Stimulated activated CD8-positive, alpha-beta memory T cell treated with anti-CD3 and anti-CD28 coated beads, Interleukin-4, amount 100 ng/mL, for 1 hour (primary cell): ENCODE measurements at places on chromosomes 1 and 21.

DNA sequence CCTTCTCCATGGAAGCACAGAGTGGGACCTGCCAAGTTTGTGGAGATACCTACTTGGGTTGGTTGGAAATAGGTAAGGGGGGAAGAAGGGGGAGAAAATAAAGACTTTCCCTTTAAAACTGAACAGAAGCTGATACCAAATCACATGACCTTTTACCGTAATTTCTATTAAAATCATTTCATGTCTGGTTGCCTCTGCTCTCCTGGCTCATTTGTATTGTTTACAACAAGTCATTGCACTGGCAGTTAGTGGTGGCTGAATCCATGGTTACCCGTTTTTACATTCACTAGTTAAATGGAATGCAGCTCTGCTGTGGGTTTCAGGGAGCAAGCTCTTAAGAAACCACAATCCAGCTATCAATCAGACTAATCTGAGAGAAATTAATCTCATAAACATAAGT is 353.7 kb upstream of the ESRRG start:
- DNase-seq = no peak

DNA sequence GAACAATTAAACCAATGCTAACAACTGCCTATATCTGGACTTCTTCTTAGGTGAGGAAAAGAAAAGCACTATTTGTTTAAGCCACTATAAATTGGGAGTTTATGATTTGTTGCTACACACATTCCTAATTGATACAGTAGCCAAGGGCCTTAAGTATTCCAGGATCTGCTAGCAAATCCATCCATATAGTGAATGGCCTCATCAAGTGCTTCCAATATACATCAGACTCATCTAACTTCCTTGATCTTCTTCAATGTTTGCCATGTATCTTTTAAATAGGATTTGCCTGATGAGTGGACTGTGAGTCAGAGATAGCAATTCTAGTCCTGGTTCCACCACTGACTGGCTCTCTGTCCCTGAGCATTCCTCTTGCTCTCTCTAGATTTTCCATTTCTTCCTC is 430.2 kb downstream of the OMA1 start:
- no peak for DNase-seq

GRCh38 chr1:106921186-106921585 is 135.3 kb upstream of the PRMT6 start:
- no peak for DNase-seq

DNA sequence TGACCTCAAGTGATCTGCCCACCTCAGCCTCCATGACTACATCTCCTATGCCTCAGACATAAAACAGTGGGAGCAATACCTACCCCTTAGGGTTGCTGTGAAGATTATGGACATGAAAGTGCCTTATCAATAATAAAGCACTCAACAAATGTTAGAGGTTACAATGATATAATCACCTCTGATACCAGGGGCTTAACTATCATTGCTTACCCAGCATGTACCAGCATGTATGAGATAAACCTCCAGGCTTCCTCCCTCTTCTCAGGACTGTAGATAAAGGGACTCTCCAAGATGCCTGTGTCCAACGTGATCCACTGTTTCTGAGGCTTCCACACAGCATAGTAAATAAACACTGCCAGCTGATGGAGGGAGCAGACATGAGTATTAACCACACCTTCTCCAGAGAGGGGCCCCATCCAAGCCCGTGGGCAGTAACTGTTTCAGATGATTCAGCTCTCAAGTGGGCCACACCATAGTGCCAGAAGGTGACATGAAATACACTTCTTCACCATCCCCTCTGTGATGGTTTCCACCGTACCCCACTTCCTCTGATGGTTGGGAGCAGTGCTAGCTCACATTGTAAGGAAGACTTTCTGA is 26.2 kb downstream of the RHBDL2 start:
- DNase-seq = no peak

DNA sequence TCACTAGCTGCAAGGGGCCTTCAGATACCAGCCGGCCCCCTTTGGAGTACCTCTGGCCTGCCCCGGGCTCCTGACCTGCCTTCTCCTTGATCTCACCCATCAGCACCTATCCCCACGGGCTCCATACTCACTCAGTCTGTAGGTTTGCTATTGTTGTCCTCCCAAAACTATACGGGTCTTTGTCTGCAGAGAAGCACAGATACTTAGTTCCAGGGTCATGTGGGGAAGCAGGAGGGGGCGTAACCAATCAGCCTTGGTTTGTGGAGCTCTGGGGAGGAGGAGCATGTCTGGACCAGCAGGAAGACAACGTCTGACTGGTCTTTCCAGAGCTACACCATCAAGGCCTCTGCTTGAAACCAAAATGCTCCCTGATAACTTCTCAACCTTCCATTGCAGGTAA is 15.2 kb downstream of the TMEM63A start:
- DNase-seq = no peak

DNA sequence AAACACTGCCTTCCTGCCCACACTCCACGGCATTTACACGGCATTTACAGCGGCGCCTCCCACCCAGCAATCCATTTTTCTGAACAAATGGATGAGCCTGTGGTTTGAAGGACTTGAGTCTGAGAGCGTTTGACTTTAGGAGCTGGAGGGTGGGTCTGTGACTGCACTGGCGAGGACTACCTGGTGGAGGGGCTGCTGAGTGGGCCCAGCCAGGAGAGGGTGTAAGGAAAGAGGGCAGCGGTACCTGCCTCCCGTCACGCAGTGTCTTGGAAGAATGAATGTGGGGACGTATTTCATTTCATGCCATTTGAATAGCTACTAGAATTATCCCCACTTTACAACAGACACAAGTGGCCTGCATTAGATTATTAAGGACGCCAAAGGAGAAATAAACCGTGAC is 62.9 kb downstream of the B3GALT5 start:
- DNase-seq = no peak
